Fibroblast of lung (primary cell): ENCODE measurements at places on chromosomes 11 and 22. TPM values are rescaled to one million over a fixed set of nuclear protein-coding genes. Genes with fewer than 3 reads are reported as not detected.

Gene CAPN5
- total RNA-seq, result 12.3 and 17.5 TPM in 2 replicates

Gene DEUP1
- total RNA-seq, result under 0.01 TPM in 1 of 2 replicates, not detected in the other

Gene CD6
- not detected in 2 replicates for total RNA-seq

Gene KCNJ5
- total RNA-seq, result 0.33 and 0.51 TPM in 2 replicates

Gene CARD18
- not detected in 2 replicates for total RNA-seq

Gene TPBGL
- total RNA-seq, result under 0.01 TPM in 1 of 2 replicates, not detected in the other

Gene NCR3LG1
- total RNA-seq, result 4.5 and 4.9 TPM in 2 replicates

Gene TNNT3
- 0.26 TPM in 1 of 2 replicates, not detected in the other for total RNA-seq

Gene GAB2
- total RNA-seq, result 12.8 and 14.0 TPM in 2 replicates

Gene IFITM2
- 51.2 and 96.8 TPM in 2 replicates for total RNA-seq

Gene FGF19
- total RNA-seq, result not detected in 2 replicates

Gene OR4D5
- not detected in 2 replicates for total RNA-seq

Gene GGT1
- total RNA-seq, result 1.3 and 2.0 TPM in 2 replicates

Gene JOSD1
- total RNA-seq, result 59.1 and 62.1 TPM in 2 replicates
